ENCODE measurements at places on chromosomes 11 and 22.
A peak's percentile ranks its signal among the peaks of the same experiment; 100 is the strongest.

DNA sequence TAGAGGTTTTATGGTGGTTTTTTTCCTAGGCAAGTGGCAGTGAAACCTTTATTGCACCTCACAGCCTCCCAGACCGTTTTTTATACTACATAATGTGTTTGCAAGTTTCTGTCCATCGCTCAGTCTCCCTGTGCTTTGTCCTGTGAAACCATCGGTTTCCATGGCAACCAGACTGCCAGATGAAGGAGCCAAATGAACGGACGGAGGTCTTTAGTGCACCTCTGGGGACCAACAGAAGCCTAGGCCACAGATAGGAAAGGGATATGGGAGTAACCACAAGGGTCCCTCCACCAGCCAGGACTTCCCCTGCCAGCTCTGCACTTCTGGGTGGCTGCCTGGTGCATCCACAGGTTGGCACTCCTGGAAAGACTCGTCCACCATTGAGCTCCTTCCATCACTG is 165.0 kb downstream of the CHST1 start:
- no peak for DNase-seq

- DNase-seq, result no peak
Observed at GRCh38 chr11:82765466-82766034, 31.9 kb upstream of the FAM181B start.

- DNase-seq, result no peak
Observed at GRCh38 chr11:10394229-10395101, 60.6 kb upstream of the AMPD3 start.

- DNase-seq, result no peak
Observed at GRCh38 chr22:38638216-38638615, 18.0 kb downstream of the FAM227A start.

- DNase-seq, result no peak
Observed at GRCh38 chr22:49078076-49078710, 749.5 kb downstream of the BRD1 start.

GRCh38 chr22:39471381-39472141 is 14.7 kb downstream of the MGAT3 start:
- DNase-seq, result no peak

DNA sequence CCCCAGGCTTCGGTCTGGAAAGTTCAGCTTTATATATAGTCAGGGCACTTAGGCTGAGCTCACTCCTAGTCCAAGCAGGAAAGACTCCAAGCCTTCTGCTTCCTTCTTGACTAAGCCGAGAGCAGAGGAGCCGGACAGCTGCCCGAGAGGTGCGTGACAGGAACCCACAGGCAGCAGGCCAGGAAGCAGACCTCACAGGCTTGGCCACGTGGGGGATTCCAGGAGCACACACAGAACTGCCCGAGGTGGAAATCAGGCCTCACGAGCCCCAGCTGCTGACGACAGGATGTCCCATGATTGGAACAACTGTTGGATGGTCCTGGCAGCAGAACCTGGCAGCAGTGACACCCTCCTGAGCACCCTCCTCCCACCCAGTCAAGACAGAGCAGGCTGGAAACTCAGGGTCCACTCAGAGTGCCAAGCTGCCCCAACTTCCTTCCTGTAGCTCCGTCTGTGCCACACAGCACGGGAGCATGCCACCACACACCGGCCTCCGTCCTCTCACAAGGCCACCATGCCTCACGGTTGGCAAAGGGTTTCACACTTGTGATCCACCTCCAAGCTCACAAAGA is 5.4 kb downstream of the PLA2G6 start:
- DNase-seq, result peak; percentile 18

- DNase-seq, result no peak
Observed at GRCh38 chr11:12914400-12914912, 94.7 kb upstream of the RASSF10 start.

DNA sequence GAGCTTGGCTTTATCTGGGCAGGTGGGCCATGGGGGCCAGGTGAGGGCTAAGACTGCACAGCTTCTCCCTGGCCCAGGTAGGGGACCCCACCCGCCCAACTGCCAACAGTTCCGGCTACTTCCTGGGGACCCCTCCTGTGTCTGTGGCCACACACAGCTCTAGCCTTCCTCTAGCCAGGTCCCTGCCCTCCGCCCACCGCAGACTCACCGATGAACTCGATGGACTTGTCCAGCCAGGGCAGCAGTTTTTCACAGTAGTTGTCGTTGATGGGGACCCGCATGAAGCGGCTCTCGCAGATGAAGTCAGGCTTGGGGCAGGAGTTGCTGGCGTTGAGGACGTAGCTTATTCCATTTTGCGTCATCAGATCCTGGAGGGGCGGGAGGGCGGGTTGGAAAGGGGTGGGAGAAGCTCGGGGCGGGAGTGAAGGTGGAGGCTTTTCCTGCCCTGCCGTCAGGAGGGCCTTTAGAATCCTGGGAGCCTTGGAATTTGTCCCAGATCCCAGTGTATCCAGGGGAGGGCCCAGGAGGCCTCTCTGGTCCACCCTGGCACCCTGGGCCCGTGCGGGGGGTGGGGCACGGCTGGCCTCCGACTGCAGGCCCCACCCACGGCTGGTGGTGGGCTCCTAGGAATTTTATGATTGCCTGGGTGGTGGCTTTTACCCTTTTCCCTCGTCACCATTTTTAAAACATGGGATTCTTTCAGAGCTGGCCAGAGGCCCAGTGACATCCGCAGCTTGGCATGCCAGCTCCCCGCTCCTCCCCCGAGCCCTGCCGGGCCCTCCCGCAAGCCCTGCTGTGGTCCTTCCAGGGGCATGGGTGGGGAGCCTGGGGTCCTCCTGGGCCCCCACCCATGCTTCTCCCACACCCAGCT is 13.9 kb downstream of the DUSP8 start:
- DNase-seq, result no peak

- no peak for DNase-seq
Observed at GRCh38 chr11:65448418-65449105, 26.0 kb downstream of the NEAT1 start.

GRCh38 chr11:57308426-57309060 is 16.2 kb downstream of the TNKS1BP1 start:
- DNase-seq, result no peak

DNA sequence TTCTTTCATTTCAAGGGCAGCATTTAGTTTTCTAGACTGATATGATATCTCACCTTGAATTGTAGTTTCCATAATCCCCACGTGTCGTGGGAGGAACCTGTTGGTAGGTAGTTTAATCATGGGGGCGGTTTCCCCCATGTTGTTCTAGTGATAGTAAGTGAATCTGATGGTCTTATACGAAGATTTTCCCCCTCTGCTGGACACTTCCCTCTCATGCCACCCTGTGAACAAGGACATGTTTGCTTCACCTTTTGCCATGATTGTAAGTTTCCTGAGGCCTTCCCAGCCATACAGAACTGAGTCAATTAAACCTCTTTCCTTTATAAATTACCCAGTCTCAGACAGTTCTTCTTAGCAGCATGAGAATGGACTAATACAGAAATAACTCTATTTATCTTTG is 851.1 kb upstream of the FAT3 start:
- no peak for DNase-seq

DNA sequence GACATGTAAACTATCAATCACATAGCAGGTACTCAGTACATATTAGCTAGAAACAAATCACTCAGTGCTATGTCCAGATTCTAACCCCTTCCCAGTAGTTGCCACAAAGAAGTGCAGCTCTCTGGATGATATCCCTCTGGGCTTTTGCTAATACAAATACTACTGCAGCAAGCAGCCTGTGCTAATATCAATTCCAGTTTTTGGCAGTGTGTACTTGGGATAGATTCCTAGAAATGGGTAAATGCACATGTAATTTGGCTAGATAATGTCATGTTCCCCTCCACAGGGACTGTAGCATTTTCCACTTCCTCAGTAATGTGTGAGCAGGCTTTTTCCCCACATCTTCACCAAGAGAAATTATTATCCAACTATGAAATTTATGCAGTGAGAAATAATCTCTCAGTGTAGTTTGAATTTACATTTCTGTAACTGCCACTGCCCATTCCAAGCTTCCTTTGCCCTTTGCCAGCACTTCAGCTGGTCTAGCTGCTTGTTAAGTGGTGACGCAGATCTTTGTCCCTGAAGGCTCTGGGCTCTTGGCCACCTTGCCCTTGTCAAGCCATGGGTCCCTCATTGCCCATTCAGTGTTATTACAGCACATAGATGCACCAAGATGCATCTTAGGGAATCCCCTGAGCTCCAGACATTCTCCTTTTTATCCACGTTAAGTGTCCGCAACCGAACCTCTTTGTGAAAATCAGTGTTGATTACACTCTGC is 107.1 kb upstream of the CLPB start:
- DNase-seq, result no peak

DNA sequence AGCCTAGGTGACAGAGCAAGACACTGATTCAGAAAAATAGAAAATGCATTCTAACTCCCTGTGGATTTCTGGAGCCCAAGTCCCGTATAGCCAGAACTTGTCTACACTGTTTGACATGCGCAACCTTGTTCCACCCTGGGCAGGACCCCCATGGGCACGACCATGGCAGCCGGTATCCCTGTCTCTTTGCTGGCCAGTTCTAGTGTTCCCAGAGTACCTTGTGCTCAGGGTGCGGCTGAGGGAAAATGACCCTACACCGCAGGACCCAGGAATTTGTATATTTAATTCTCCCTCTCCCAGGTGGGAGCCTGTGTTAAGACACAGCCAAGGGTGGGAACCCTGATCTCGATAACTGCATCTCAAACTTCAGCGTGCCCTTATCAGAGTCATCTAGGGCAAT is 36.7 kb upstream of the RIC3 start:
- DNase-seq, result no peak

- no peak for DNase-seq
Observed at GRCh38 chr11:64996710-64997380, at the start of gene BATF2. Gene BATF2 (minus strand): TSS chr11:64996971. CDS start chr11:64996914, 57 bp downstream.

DNA sequence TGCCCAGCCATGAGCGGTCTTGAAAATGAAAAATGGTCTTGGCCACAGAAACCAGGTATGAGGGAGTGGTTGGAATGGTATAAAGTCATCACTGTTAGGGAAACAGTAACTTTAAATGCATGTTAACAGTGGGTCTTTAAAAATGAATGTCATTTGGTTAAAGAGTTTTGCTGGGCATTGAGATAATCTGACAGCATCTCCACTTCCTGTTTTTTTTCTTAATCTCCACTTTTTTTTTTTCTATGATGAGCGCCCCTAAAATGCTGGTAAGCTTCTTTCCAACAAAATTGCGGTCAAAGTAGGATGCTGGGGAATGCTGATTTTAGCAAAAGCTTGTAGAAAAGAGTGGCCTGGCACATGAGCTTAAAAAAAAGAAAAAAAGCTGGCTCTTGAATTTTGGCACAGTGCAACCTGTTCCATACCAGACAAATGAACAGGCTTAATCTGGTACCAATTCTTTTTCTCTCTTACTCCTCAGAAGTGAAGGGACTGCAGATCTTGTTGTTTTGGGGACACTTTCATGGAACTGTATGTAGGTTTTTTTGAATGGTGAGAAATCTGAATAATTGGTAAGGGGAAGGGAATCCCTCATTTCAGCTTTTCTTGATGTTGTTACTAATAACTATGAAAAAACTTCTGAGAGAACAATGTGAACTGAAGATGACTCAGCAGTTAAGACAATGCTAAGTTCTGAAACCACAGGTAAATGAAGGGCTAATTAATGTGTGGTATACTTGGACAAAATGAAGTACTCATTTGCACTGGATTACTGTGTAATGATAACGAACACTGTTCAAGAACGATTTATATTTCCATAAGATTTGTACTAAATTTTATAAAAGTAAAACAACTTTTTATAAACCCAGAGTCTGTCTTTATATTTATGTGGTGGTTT is 3.1 kb upstream of the ARHGEF12 start:
- DNase-seq, result no peak

GRCh38 chr22:42367980-42368378 is 64.2 kb downstream of the NFAM1 start:
- no peak for DNase-seq

DNA sequence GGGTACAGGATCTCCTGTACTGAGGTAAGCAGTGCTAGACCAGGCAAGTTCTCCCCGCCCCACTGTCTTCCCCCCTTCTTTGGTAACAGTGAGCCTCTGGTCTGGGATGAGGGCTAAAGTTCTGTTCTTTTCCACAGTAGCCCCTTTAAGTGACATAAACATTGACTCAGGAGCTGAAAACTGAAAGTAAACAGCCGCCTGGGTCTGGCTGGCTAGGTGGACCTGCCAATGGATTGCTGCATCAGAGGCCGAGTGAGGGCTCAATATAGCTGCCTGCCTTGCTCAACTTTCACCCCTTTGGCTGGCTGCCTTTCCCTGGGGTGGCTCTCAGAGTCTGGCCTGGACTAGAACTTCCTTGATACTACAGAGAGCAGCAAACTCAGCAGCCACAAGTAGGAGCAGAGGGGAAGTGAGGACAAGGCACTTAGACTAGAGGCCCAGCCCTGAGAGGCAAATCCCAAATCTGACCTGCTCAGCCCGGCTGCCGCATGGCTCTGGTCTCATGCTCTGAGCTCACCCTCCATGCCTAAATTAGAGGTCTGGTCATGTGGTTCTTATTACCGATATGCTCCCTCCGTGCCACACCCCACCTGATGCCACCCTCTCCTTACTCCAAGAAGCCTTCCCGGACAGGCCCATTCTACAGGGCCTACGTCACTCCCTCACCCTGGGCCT is 9.6 kb upstream of the UCP3 start:
- DNase-seq, result no peak

- no peak for DNase-seq
Observed at GRCh38 chr22:23678133-23678532, 12.7 kb upstream of the RGL4 start.

- DNase-seq, result no peak
Observed at GRCh38 chr11:114258696-114259095, 37.5 kb upstream of the NNMT start.

DNA sequence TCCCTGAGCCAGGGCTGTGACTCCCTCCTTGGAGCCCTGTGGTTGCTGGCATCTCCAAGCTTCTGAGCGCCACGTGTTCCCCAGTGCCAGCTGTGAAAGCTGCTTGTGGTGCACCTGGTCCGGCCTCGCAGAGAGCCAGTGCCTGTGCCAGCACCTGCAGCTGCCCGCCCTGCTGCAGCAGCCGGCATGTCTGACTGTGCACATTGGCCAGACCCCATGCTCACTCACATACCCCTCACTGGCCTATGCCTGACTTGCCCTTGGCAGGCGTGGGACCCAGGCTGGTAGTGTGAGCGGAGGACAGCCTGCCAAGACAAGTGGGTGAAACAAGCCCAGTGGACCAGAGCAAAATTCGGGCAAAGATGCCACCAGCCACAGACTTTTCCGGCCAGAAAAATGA is 9.8 kb downstream of the MRPL48 start:
- no peak for DNase-seq

GRCh38 chr11:105202422-105202821 is 62.9 kb upstream of the CARD18 start:
- DNase-seq, result no peak
